ENCODE measurements at places on chromosomes 11 and 22.

DNA sequence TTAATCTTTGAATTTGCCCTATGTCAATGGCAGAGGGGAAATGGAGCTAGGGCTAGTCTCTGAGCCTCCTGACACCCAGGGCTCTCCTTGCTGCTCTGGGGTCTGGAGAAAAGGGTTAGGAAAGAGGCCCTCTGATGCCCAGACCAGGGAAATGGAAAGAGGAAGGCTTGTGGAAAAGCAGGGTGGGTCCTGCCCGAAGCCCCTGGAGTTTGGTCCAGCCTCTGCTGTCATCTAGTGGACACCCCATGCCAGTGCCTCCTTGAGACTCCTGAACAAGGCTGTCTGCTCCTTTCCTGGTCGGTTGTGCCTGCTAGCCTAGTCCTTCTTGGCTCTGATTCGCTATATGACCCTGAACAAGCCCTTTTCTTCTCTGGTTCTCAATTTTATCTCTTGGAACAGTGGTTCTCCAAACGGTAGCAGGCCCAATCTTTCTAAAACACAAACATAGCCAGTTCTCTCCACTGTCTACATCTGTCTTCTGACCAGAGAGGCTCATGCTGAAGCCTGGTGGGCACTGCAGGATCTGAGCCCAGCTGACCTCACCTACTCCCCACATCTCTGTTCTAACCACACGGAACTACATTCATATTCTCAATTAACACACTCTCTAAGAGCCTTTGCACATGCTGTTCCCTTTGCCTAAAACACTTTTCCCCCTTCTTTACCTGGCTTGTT, 8.8 kb upstream of the PLA2G3 start:
- DNase-seq, result peak; percentile 8

DNA sequence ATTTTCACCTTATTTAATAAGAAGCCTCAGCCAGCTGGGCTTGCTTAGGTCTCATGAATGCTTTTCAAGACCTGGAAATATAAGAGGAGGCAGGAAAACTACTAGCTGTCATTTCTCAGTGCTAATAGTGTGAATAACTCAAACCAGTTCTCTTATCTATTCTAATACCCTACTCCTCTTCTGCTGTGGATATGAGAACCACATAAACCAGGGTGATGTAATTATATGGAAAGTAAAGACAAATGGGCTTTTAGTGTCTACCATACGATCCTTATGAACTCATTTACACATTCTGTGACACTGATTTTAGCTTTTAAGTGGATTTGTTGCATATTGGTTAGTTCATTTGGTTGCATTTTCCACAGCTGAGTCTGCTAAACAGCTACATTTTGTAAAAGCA, 8.6 kb downstream of the PDGFD start:
- no peak for DNase-seq

DNA sequence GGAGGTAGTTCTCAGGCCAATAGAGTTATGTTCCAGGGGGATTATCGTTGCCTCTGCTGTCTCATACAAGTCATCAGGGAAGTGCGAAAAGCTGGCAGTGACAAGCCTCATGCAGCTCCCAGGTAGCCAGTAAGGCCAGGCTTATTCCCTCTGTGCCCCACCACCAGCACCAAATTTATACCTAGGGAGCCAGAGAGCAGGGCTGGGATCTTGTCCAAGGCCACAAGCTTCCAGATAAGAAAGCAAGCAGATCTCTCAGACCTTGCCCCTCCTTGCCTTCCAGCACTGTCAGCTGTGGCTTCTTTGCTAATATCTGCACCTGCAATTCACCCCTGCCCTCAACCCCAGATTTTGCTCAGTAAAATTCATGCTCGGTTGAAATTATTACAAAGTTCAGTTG, 206.3 kb upstream of the FAT3 start:
- DNase-seq, result no peak

- no peak for DNase-seq
Measured at GRCh38 chr11:120208777-120209176, 2.1 kb upstream of the OAF start.

- DNase-seq, result no peak
Measured at GRCh38 chr22:50737728-50738648, at the start of gene ACR. TSS of gene ACR (plus strand) at chr22:50738204. CDS start at chr22:50738236, 32 bp downstream.

DNA sequence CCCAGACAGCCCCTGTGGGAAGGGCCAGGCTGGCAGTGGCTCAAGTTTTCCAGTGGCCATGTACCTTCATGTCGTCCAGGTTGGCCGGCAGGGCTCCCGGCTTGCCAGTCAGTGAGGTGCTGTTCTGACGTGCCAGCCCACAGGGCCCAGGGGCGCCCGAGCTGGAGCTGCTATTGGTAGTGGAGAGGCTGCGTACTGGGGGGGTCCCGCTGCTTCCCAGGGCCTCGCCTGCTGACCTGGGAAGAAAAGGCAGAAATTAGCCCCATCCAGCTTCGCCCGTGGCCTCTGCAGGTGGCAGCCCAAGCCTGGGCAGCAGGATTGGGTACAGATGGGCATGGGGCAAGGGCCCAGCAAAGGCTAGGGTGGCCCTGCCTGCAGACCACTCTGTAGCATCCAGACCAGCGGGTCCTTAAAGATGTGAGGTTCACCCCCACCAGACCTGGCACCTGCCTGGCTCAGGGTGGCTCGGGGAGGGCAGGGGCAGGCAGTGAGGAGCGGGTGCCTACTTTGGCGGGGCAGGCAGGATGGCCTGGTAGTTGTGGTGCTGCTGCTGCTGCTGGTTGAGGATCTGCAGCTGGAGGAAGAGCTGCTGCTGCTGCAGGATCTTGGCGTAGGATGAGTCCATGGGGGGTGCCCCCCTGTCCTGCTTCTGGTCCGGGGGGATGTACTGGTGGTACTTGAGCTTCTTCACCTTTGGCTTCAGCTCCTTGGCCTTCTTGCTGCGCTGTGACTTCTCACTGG, 50.1 kb downstream of the SGSM3 start:
- no peak for DNase-seq

- DNase-seq, result no peak
Measured at GRCh38 chr11:993632-994167, 42.8 kb downstream of the MUC6 start.

DNA sequence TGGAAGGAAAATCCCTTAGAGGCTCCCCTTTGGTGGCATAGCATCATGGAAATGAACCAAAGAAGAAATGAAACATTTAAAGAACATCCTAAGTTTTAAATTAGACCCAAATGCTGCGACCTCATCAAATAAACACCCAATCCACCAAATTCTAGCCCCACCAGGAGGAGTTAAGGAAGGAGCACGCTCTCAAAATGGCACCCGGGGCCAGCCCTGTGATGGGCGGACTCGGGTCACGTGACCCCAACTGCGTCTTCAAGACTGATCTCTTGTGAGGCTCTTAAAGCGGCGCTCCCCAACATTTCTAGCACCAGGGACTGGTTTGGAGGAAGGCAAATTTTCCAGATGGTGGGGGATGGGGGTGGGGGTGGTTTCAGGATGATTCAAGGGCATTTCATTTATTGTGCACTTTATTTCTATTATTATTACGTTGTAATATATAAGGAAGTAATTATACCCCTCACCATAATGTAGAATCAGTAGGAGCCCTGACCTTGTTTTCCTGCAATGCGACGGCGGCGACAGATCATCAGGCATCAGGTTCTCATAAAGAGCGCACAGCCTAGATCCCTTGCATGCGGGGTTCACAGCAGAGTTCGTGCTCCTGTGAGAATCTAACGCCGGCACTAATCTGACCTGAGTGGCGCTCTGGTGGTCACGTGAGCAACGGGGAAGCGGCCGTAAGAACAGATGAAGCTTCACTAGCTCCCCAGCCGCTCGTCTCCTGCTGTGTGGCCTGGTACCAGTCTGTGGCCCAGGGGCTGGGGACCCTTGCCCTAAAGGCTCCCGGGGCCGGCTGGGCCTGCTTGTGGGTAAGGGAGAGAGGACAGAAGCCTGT, 90.6 kb upstream of the SLC22A12 start:
- no peak for DNase-seq

DNA sequence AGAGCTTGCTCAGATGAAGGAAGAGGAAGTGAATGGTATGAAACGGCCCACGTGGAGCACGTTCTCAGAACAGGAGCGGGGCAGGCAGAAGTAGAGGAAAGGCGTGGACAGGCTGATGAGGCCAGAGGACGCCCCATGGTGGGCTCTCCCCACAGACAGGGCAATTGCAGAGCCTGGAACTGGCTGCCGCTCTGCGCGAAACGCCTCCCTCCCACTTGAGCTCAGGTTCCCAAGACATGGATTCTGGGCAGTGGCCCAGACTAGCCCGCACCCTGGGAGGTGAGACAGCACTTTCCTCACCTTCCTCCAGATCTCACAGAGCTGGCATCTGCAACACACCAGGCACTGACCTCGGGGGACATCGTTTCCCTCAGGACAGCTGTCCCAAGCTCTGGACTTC, 117.6 kb downstream of the PHF21B start:
- DNase-seq, result no peak

Data from T-helper 2 cell treated with Interferon-gamma antibody and Interleukin-4, amounts not matched to agents 5 μg/mL and 100 μg/mL, for 36 hours (primary cell).